ENCODE measurements at places on chromosomes 7 and 10.

DNA sequence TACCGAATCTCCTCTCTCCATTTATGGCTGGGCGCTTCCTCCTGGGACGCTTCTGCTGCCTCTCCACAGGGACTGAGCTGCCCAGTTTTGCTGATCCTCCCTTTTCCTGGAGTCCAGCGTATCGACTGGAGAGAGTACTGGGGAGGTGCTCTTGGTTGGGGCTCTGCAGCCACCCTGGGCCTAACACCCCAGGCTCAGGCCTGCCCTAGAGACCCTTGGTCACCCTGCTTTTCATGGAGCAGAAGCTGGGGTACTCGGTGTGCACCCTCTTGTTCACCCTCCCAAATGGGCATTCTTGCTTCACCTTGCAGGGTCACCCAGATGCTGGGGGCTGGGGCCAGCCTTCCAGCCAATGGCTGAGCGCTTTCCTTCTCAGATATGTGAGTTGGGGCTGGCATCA, 88.8 kb upstream of the RET start:
- DNase-seq = no peak

DNA sequence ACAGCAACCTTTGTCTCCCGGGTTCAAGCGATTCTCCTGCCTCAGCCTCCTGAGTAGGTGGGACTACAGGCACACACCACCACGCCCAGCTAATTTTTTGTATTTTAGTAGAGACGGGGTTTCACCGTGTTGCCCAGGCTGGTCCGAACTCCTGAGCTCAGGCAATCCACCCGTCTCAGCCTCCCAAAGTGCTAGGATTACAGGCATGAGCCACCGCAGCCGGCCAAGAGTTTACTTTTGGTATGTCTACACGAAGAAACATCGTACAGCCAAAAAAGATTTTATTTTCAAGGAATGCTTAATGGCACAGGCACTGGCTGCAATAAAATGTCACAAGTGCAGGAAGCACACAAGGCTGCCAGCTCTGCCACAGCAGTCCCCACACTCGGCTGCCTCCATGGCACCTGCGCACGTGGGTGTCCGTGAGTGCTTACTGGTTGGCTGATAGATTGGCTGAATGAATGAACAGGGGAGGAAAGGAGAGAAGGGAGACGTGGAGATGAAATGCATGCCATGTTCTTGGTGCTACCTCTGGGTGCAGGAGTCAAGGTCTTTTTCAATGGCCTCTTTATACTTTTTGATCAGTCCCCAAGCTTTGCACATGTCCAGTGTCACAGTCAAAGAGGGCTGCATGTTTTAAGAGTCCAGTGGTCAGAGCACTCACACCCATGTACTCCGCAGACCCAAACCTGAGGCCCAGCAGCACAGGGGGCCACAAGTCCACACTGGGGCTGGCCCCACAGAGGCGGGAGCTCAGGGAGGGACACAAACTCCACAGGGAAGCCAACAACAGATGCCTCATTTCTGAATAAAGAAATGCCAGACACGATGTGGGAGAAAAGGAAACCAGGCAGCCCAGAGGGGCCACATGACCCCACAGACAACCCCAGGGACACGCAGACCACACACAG, 198.2 kb downstream of the MAD1L1 start:
- DNase-seq = peak; percentile 23

DNA sequence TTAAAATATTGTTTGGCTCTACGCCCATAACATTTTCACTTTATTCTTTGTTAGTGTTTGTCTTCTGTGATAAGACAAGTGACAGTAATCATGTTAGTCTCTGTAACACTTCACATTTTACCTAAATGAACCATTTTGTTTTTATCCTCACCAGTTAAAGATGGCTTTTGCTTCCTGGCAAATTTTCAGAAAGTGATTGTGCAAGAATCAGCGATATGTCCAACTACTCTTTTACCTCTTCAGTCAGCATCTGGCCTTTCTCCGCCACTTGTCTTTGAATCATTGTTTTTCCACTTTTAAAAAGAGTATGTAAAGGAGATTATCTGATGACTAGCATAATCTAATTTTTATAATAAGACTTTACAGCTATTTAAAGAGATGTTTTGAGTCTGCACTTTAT, 3.5 kb downstream of the DGKB start:
- DNase-seq = no peak

DNA sequence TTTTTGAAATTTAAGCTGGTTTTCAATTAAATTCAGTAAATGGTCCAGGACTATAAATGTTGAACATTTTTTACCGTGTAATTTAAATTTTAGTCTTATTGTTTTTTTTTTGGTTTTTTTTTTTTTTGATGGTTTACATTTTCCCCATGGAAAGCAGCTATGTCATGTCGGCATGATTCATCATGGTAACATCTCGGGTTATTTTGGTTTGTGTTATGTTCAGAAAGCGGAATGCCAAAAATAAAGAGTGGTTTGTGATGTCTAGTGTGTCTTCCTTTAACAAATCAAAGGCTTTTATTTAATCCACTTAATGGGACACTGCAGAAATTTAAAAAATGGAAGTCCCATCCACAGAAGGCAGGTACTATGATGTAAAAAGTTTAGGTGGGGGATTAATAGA, 58.5 kb downstream of the TRUB1 start:
- no peak for DNase-seq

DNA sequence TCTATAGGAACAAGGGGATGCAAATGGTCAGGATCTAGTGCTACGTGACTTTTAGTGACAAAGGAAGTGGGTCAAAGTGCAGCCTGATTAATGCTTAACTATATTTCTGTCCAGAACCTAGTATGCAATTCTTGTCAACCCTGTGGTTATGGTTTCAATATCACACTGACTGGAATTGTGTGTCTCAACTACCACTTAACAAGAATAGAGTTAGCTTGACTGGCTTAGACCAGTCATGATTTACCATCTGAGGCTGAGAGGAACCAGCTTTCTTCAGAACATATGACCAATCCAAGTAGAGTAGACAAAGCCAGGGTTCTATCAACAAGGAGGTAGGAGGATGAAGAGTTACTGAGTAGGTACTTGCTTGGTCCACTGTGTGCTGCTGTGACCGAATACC, 54.4 kb downstream of the MYPN start:
- no peak for DNase-seq

All from Right ventricle myocardium inferior (tissue), 1 donor.